Endothelial cell (in vitro differentiated cells): ENCODE measurements at places on chromosomes 4 and X.

GRCh38 chr4:83231620-83232076 is 53.0 kb downstream of the COQ2 start:
- no peak for DNase-seq

GRCh38 chr4:24368801-24369200 is 215.6 kb downstream of the DHX15 start:
- no peak for DNase-seq

DNA sequence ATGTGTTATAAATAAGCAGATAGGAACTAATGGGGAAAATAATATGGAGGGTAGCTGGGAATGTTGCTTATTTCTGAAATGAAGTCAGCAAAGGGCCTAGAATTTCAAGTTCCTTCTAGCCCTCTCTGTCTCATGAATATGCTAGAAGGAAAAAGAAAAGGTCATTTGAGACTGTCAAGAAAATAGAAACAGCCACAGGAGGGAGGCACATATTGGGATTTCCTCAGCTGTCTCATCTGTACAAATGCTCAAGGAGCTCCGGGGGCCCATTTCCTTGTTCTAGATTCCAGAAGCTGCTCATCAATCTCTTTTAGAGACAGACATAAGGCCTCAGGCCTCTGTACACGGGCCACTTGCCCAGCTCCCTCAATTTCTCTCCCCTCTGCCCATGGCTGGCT is 127.6 kb upstream of the ETNPPL start:
- DNase-seq: no peak

DNA sequence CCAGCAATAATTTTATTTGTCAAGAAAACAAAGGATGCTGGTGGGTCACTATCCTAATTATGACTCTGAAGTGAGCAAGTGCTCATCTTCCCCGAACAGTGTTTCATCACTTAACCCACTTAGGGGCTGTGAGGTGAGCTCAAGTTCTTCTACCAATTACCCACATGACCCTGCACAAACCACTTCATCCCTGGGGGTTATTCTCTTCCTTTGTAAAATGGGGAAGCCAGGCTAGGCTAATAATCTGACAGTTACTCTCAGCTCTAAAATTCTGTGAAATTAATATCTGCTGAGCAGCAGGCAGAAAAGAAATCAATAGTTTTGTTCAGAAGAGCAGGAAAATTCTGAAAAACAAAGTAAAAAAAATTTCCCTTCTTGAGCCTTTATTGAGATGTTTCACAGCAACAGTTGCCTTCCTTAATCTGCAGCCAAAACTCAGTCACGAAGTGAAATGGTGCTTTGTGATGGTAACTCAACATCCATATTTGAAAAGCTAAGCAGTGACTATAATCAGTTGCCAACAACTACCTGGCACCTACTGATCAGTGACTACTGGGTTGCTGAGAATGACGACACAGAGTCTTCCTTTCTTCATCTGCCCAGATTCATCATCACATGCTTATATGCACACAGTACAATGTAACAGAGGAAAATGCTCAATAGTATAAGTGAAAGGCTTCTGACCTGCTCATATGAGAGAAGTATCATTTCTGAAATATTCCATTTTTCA is 24.1 kb downstream of the ATP8A1 start:
- no peak for DNase-seq

DNA sequence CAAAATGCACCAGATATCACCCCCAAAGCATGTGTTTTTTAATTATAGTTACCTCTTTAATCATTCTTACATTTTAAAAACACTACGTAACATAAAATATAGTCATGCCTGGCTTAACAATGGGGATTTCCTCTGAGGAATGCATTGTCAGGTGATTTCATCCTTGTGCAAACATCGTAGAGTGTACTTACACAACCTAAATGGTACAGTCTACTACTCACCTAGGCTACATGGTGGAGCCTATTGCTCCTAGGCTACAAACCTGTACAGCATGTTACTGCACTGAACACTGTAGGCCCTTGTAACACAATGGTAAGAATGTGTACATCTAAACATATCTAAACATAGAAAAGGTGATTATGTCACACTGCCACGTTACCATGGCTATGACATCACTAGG is 208.6 kb downstream of the SPOCK3 start:
- DNase-seq: no peak
